ENCODE measurements at places on chromosomes 7 and 10.

DNA sequence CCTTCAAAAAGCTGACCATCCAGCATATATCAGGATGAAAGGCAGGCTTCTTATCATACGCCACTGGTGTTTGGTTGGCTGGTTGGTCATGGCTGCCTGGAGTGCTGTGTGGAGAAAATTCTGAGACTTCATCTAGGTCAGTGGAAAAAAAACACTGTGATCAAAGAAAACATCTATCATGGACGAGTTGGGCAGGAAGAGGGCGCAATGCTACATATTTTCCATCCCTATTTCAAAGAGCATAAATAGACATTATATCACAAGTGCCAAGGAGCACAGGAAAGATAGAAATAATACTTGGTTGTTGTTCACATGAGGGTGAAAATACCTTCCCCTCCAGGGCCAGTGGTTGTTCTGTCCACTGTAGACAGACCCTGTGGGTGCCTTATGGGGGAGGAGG is 128.4 kb upstream of the PLPP4 start:
- no peak for DNase-seq

GRCh38 chr10:118610577-118610976 is 15.1 kb upstream of the PRLHR start:
- no peak for DNase-seq

DNA sequence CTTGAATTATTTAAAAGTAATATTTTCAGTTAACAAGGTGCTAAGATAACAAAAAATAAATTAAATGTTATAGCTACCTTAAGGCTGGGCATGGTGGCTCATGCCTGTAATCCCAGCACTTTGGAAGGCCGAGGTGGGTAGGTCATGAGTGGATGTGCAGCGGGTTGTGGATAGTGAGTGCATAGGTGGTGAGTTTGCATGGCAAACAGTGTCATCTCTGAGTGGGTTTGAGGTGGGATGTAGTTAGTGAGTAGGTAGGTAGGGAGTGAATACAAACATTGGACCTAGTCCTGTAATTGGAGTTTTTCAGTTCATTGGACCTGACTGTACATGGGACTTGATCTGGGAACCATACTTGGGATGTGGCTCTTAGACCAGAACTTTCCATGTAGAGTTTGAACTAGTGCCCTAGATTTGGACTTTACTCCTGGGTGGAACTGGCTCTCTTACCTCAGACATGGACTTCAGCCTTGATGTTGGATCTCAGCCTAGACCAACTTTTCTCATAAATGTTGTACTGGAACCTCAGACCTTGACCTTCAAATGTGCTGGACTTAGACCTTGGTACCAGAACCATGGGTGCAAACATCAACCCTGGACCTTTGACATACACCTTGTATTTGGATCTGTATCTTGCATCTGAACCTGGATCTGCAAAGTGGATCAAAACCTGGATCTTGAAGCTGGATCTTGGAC is 47.0 kb downstream of the SEC61G start:
- DNase-seq = no peak

GRCh38 chr10:510415-510881 is 179.0 kb downstream of the DIP2C start:
- DNase-seq = no peak

- DNase-seq = no peak
These were observed 73.0 kb upstream of the GTF2IRD1 start for GRCh38 chr7:74380720-74381119.

- DNase-seq = no peak
These were observed 267.2 kb downstream of the TFEC start for GRCh38 chr7:115763347-115763746.

DNA sequence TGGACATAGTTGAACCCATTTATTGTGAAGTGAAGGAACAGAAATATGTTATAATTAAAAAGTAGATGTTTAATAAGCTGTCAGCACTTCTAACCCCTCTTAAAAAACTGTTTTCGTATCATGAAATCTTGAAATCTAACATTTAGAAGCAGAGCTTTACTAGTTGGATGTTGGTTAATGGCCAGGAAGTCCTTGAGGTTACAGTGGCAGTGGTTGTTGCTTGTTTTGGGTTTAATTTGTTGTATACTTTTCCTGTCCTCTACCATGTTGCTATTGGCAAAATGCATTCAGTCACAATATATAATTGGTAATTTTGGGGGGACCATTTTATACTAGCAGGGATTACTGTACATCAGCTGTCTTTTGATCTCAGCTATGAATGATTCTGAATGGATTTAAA is 60.7 kb downstream of the EXOC4 start:
- DNase-seq = no peak

DNA sequence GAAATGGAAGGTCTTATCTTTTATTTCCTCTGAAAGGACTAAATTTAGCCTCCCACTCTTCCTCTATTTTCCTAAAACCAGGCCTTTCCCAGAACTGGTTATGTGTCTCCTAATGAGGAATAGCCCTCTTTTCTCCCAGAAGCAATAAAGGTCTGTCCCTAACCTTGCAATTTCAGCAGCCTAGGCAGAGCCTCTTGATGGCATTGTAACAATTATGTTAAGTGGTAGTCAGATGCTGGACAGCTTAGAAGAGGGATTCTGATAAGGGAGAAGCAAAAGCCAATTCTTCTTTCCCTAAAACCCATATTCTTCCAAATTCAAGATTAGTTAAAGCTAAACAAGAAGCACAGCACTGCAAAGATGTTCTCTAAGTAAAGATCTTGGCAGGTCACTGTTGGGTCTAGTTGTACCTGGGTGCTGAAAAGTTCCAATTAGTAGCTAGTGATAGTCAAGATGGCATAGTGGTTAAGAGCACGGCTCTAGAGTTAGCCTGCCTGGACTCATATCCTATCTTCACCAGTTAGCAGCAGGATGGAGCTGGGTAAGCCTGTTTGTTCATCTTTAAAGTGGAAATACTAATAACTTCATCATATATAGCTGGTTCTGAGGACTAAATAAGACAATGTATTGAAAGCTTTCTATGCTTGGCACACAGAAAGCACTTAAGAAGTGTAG is 14.3 kb upstream of the KCNIP2 start:
- no peak for DNase-seq

DNA sequence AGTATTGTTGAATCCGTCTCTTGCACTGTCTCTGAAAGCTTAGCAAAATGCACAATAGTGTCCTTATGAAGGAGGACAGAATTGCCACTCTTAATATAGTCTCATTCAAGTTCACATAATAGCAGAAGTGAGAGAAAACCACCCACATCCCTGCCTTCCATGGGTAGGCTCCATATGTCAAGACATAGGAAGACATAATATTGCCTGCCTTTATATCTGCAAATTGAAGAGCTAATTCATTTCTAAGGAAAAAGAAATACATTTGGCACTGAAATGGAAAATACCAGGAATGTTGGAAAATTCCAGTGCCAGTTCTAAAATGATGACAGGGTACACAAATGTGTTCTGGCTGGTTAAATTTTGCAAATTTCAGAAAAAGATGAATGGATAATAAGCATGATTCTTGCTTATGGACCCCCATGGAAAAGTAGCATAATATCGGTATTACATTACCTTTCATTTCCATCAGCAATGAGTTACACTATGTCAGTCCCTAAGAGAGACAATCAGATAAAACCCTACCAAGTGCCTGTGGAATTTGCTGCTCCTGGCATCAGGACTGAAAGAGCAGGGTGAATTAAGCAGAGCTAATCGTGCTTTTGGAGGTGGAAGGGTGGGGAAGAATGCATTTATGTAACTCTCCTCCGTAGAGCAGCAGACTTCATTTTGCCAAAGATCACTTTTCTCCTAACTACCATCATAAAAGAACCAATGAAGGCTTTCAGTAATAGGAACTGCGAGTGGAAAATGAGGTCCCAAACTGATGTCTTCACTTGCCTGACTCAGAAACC is 312.6 kb downstream of the FGFR2 start:
- no peak for DNase-seq

DNA sequence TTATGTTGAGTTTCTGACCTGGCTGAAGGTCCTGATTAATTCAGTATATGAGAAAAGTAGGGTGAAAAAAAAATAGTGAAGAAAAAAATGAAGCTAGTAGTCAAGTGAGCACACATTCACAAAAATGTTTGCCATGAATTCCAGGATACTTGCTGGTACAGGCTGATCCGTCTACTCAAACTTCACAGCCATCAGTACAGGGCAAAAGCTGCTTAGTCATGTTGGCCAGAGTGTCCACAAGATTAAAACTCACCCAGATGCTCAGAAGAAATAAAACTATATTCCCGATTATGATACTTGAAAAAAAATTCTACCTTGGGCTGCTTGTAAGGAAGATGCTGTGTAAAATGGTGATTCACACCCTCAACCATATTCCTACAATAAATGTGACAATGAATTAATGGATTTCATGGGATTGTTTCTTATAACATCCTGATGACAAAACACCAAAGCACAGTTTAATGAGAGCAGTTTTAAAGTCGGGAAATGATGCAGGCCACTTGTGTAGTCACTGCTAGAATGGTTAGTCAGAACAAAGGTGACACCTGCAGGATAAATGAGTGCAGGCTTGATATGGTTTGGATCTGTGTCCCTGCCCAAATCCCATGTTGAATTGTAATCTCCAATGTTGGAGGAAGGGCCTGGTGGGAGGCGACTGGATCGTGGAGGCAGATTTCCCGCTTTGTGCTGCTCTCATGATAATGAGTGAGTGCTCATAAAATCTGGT is 49.2 kb upstream of the ANKRD1 start:
- DNase-seq = no peak

- DNase-seq = no peak
These were observed 12.9 kb downstream of the INPP5A start for GRCh38 chr10:132550366-132551092.

- DNase-seq = no peak
These were observed 45.3 kb downstream of the FAM13C start for GRCh38 chr10:59317066-59317465.

DNA sequence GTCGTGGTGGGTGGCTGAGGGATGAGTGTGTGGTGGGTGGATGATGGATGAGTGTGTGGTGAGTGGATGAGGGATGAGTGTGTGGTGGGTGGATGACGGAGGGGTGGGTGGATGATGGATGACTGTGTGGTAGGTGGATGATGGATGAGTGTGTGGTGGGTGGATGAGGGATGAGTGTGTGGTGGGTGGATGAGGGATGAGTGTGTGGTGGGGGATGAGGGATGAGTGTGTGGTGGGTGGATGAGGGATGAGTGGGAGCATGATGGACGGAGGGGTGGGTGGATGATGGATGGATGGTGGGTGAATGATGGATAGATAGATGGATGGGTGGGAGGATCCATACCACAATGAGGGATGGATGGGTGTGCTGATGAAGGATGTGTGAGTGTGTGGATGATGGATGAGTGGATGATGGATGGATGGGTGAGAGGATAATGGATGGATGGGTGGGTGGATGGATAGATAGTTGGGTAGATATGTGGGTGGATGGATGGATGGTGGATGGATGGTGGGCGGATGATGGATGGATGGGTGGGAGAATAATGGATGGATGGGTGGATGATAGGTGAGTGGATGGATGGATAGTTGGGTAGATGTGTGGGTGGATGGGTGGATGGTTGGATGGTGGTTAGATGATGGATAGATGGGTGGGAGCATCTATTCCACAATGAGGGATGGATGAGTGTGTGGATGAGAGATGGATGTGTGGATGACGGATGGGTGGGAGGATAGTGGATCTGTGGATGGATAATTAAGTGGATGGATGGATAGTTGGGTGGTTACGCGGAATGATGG is 266.8 kb downstream of the CELF2 start:
- DNase-seq = no peak

- peak; percentile 30 for DNase-seq
These were observed 3.6 kb downstream of the ZSCAN21 start for GRCh38 chr7:100053215-100053614.

- no peak for DNase-seq
These were observed 1081.5 kb upstream of the C7orf33 start for GRCh38 chr7:147509035-147509501.

DNA sequence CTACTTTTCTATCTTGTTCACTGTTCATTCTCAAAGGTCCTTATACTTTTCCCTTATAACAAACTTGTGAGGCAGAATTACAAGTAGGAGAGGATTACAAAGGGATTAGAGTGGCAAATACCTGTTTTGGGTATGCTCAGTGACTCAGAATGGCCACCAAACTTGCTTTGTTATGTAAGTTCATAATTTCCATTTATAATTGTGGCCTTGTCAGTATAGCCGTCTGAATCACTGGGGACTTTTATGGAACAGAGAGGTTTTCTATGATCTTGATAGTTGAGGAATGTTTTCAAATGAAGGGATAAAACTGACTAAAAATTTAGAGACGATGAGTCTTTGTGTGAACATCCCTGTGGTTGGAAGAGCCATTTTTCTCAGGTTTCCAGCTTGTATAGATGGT is 116.2 kb downstream of the SND1 start:
- DNase-seq = no peak

DNA sequence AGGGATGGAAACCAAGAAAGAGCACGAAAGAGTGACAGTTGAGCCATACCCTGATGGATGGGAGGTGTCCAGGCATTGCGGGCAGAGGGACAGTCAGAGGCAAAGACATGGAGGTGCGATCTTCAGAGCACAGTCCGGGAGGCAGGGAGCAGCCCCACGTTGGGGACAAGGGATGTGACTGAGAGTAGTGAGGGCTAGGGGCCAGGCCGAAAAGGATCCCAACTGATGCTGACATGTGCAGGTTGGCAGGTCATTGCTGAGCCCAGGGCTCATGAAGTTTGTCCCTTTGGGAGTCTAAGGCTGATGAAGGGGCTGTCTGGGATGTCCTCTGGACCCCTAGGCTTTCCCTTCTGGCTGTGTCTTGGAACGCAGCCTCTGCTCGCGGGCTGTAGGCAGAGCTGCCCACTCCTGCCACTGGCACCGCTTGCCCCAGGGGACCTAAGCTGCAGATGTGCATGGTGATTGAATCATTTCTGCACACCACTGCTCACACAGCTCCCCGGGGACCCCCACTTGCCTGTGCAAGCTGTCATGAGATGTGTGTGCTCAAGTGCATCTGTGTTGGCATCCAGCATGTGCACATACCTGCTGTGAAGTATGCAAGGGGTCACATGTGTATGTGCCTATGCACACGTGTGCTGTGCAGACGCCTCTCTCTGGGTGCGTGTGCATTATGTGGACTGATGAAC is 125.1 kb downstream of the ZMIZ1 start:
- DNase-seq = no peak

GRCh38 chr10:118007773-118008172 is 39.0 kb downstream of the RAB11FIP2 start:
- DNase-seq = no peak

DNA sequence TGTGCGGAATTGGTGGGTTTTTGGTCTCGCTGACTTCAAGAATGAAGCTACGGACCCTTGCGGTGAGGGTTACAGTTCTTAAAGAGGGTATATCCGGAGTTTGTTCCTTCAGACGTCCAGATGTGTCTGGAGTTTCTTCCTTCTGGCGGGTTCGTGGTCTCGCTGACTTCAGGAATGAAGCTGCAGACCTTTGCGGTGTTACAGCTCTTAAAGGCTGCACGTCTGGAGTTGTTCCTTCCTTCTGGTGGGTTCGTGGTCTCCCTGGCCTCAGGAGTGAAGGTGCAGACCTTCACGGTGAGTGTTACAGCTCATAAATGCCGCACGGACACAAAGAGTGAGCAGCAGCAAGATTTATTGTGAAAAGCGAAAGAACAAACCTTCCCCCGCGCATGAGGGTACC is 670.7 kb downstream of the CNTNAP2 start:
- DNase-seq = no peak

GRCh38 chr7:2288503-2288902 is 25.7 kb downstream of the SNX8 start:
- DNase-seq = no peak

Data from CD4-positive, alpha-beta T cell treated with Interleukin-6 at 100 ng/mL for 8 hours (primary cell).